NCI-H187 treated with DMSO at 0.1 percent for 48 hours (cell line): ENCODE measurements at places on chromosomes 7 and 10.

- no peak for DNase-seq
Measured at GRCh38 chr7:129334473-129334872, 99.8 kb upstream of the STRIP2 start.

GRCh38 chr10:127441350-127442219, 107.5 kb upstream of the NPS start:
- no peak for DNase-seq

DNA sequence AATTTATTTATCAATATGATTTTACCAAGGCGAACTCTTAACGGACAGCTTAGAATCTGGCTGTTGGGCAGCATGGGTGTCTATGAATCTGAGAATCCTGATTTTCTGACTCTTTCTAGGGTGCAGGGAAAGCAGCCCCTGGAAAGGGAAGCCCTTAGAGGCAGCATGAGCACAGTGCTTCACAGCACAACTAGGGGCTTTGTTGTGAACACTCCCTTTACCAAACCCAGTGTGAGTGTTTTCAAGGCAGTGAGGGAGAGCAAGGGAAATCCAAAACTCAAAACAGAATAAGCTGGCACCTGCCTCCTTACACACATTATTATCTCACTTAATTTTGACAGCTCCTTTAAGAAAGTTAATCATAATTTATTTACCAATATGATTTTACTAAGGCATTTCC, 116.3 kb upstream of the CSTF2T start:
- no peak for DNase-seq

DNA sequence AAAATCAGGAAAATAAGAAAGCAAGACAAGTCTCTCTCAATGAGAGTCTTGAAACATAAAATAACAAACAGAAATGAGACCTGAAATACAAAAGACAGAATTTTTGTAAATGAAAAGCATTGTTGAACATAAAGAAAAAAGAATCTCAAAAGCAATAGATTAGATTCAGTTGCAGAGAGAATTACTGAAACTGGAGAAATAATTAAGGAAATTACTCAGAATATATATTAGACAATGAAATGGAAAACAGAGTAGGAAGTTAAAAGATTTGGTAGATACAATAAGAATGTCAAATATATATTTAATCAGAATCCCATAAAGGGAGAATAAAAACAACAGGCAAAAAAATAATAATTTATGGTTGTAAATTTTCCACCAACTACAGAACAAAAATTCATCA, 308.3 kb downstream of the CRPPA start:
- no peak for DNase-seq

DNA sequence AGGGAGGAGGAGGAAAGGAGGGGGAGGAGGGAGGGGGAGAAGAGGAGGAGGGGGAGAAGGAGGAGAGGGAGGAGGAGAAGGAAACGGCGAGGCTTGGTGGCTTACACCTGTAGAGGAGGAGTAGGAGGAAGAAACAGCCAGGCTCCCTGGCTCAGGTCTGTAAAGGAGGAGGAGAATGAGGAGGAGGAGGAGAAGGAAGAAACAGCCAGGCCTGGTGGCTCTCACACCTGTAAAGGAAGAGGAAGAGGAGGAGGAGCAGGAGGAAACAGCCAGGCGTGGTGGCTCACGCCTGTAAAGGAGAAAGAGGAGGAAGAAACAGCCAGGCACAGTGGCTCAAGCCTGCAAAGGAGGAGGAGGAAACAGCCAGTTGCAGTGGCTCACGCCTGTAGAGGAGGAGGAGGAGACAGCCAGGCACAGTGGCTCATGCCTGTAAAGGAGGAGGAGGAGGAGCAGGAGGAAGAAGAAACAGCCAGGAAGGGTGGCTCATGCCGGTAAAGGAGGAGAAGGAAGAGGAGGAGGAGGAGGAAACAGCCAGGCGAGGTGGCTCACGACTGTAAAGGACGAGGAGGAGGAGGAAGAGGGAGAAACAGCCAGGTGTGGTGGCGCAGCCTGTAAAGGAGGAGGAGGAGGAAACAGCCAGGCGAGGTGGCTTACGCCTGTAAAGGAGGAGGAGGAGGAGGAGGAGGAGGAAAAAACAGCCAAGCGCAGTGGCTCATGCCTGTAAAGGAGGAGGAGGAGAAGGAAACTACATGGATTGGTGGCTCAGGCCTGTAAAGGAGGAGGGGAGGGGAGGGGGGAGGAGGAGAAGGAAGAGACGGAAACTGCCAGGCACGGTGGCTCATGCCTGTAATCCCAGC, 14.9 kb upstream of the CRCP start:
- no peak for DNase-seq
